M059J (cell line): ENCODE measurements at places on chromosomes 5 and 9. TPM values are rescaled to one million over a fixed set of nuclear protein-coding genes. Genes with fewer than 3 reads are reported as not detected.

Gene FREM1
- 0.02 TPM in 1 of 2 replicates, not detected in the other for total RNA-seq

Gene SLC36A2
- not detected in 2 replicates for total RNA-seq

Gene NR5A1
- 0.02 TPM in 1 of 2 replicates, not detected in the other for total RNA-seq

Gene PELO
- 27.8 and 33.8 TPM in 2 replicates for total RNA-seq

Gene SLC6A19
- not detected in 2 replicates for total RNA-seq

Gene PROB1
- total RNA-seq = 0.15 and 0.81 TPM in 2 replicates

Gene C9orf153
- total RNA-seq = not detected in 2 replicates

Gene MOB3B
- total RNA-seq = 0.15 and 0.25 TPM in 2 replicates

Gene GDA
- 0.49 and 0.66 TPM in 2 replicates for total RNA-seq

Gene C5orf46
- total RNA-seq = 5.9 and 10.0 TPM in 2 replicates

Gene TMEM232
- total RNA-seq = 0.15 and 0.22 TPM in 2 replicates

Gene ARID3C
- total RNA-seq = not detected in 2 replicates

Gene CPEB4
- total RNA-seq = 13.6 and 20.5 TPM in 2 replicates

Gene MLANA
- not detected in 2 replicates for total RNA-seq

Gene SPATA6L
- total RNA-seq = 0.69 TPM in 1 of 2 replicates, not detected in the other

Gene TXNDC8
- not detected in 2 replicates for total RNA-seq

Gene SV2C
- not detected in 2 replicates for total RNA-seq

Gene SLC9A3
- 2.9 and 3.0 TPM in 2 replicates for total RNA-seq

Gene FOXD4L4
- total RNA-seq = 0.07 TPM in 1 of 2 replicates, not detected in the other

Gene RAD23B
- 201 and 202 TPM in 2 replicates for total RNA-seq

Gene PCDHA3
- total RNA-seq = not detected in 2 replicates
